ENCODE measurements at places on chromosomes 3 and 15.

DNA sequence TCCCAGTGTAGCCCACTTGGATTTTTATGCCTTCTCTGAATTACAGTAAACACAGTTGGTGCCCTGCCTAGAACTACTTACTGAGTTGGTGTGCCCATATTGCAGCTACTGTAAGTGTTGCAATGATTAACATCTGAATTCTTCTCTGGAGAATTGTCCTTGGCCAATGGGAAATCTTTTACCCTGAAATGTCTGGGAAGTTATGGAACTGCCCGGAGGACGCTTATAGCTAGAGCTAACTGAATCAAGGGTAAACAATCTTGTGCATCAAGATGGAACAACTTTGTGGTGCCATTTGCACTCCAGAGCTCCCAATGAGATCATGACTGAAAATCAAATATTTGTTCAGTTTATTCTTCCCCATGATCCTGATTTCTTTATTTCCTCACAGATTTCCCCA lies 246.7 kb upstream of the CBLB start:
- no peak for DNase-seq

GRCh38 chr3:13427662-13428603 lies 7.8 kb upstream of the NUP210 start:
- no peak for DNase-seq

DNA sequence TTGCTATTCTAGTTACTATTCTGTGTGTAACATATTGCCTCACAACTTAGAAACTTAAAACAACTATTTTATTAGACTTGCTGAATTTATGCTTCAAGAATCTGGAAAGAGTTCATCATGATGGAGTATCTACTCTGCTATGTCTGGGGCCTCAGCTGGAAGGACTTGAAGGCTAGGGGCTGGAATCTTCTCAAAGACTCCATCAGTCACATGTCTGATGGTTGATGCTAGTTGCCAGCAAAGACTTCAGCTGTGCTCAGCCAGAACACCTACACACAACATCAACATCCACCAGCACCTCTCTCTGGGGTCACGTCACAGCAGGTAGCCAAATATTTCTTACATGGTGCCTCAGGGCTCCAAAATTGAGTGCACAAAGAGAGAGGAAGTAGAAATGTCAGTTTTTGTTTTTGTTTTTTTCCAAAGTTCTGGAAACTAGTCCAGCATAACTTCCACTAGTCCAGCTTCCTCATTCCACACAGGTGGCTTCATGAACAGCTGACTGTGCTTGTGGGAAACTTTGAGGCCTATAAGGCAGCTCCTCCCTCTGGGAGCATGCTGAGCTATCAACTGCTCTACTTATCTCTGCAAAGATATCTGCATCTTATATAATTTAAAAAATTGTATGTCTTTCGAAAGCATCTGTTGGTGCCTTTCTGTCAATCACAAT lies 325.4 kb upstream of the AGTR1 start:
- no peak for DNase-seq

- DNase-seq, result no peak
Observed at GRCh38 chr15:99493461-99493860, 72.3 kb upstream of the MEF2A start.

DNA sequence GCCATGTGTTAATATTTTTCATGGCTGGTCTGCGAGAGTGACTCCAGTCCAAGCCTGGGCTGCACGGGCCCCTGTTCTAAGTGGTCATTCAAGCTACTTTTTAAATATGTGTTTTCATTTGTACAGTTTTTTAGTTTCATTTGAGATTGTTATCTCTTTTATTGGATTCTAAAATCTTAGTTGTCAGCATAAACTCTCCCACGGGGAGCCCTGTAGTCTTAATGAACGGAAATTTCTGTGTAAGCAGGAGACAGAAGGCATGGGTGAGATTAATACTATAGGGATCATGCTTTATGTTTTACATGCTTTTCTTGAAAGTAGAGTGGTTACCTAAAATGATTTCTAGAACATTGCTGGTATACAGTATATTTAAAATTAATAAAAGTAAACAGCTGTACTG lies 373.1 kb upstream of the SLCO3A1 start:
- DNase-seq, result no peak

- DNase-seq, result no peak
Observed at GRCh38 chr15:74275957-74276356, 39.8 kb downstream of the CCDC33 start.

- DNase-seq, result no peak
Observed at GRCh38 chr3:190099099-190099498, 21.6 kb downstream of the P3H2 start.

DNA sequence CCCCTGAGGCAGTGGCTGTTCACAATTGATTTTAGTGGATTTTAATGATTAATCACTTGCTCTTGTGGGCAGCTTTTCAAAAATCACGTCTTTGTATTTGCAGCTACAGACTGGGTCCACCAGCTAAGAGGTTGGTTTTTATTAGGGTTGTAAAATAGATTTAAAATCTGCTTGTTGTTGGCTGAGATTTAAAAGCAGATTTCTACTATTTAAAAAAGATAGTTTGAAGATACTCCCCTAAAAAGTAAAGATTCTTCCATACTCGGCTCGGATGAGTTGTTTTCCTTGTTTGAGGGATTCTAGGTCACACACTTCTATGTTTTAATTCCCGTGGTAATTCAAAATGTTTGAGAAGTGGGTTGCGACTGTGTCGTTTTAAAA lies 1.7 kb downstream of the KLHL24 start:
- DNase-seq, result no peak

GRCh38 chr3:141415953-141416352 lies 47.6 kb downstream of the ZBTB38 start:
- DNase-seq, result no peak

DNA sequence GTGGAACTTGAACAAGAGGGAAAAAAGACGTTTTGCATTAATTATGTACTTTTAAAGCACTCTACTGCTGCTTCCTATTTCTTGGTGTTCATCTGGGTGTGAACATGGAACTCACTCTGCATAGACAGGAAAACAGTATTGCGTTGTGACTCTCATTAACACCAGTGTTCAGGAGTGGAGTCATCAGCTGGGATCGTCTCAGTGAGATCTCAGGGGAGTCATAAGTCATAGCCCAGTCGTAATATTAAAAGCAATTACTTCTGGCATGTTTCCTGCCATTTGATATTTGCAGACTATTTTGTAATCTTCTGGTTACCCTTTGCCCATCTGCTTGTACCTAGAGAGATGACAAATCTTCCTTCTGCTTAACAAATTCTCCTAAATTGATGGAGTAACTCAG lies 462.0 kb upstream of the ATP11B start:
- DNase-seq, result no peak

DNA sequence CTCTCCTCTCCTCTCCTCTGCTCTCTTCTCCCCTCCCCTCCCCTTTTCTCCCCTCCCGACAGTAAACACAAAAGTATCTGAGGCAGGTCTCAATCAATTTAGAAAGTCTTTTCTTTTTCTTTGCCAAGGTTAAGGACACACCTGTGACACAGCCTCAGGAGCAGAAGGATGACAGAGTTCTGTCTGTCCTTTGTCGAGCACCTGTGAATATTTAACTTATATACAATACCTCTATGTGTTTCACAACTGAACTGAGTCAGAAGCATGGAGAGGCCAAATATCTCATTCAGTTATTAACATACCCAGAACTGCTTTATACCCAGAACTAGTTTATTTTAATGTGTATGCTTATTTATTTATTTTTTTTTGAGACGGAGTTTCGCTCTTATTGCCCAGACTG lies 81.1 kb upstream of the ROBO1 start:
- DNase-seq, result no peak

DNA sequence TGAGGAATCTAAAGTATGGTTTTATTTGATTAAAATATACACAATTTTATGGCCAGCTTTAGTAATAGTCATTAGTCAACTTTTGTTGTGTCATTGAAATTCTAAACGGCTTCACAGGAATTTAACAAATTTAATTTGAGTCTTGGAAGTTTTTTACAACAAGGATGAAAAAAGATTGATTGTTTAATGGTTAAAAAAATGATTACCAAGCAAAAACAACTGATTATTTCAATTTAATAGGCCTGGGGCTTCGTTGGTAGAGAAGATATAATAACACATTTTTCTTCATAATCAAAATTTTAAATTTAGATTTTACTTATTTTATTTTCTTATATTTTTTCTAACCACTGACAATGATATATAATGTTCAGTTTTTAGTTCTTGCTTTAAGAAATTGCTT lies 4.4 kb downstream of the MME start:
- no peak for DNase-seq

DNA sequence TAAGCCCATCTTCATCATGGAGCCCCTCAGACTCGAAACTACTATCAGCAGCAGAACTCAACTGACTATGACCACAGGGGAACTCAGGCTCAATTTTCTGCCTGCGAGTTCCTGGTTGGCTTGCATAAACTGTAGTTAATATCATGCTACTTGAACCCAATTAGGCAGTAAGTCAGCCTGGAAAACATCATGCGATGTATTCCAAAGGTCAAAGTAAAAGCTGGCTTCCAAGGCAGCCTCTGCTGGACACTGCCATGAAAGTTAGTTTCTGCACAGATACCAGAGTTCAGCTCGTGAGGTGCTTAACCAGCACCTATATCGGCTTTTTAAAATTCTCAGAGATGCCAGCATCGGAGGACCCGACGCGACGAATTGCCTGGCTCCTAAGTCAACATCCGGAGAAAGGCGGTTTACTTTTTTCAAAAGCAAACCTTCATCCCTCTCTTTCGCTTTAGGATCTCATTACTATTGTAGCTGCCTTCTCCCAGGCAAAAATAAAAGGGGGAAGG lies 3.8 kb downstream of the ANP32A start:
- no peak for DNase-seq

DNA sequence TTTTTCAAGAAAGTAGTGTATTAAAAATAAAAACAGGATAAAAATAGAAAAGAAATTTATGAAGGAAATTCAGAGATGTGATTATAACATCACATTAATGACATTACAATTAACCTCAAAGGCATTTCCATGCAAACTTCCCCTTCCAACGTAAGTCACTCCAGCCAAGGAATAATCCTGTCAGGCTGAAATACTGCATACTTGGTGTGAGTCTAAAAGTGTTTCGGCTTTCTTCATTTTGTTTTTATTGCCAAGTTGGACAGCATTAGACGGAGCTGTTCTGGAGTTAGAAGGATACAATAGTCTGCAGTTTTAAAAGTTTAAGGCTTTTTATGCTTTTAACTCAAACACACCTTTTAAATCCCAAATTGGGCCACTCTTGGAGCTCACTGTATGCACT lies 435.0 kb downstream of the MECOM start:
- DNase-seq, result no peak

DNA sequence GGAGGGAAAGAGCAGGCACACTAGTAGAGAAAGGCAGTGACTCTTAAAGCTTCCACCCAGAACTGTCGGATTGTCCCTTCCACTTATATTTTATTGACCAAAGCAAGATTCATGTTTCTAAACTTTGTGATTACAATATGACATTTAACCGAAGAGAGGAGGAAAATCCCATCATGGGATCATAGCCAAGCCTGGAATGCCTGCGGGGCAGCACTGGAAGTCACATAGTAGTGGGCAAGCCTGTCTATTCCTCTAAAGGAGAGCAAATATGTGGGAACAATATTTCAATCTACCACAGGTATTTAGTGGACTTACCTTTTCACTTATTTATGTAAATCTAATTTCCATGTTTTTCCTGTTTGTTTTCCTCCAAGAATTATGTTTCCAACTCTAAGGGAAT lies 3.8 kb upstream of the TMOD3 start:
- no peak for DNase-seq

Data from GM12892 (cell line).